NCI-H526 treated with DMSO at 0.1 percent for 48 hours (cell line): ENCODE measurements at places on chromosomes 4 and X.

DNA sequence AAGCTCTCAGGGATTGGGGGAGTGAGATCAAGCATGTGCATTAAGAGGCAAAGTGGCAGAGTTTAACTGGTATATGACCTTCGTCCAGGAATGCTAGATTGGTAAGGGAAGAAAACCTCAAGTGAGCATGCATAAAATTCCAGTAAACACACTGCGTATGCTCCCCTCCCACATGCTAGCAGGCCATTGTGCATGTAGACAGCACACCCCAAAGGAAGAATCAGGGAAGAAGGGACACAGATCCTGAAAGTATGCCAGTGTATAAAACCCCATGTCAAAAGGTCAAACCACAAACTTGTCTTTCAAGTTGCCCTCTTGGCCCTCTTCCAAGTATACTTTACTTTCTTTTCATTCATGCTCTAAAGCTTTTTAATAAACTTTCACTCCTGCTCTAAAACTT, 405.2 kb upstream of the CNKSR2 start:
- DNase-seq = no peak

DNA sequence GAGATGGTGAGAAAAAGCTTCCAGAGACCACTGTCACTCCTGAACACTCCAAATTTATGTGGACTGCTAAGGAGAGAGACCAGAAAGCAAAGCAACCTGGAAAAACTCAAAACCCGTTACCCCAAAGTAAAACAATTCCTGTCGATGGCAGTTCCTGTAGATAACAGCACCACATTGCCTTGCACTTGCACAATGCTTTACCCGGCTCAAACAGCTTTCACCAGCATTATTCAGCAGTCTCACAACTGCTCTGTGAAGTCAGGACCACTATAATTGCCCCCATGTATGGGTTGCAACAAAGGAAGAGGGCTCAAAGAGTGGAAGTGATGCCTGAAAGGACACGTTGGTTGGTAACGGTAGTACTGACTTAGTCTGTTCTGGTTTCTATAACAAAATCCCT, 234.8 kb downstream of the BCOR start:
- no peak for DNase-seq

GRCh38 chr4:29058531-29058930, 1661.6 kb upstream of the PCDH7 start:
- no peak for DNase-seq

GRCh38 chr4:101123231-101123630, 224.1 kb downstream of the PPP3CA start:
- no peak for DNase-seq

GRCh38 chr4:134001057-134001456, 200.5 kb downstream of the PABPC4L start:
- no peak for DNase-seq

DNA sequence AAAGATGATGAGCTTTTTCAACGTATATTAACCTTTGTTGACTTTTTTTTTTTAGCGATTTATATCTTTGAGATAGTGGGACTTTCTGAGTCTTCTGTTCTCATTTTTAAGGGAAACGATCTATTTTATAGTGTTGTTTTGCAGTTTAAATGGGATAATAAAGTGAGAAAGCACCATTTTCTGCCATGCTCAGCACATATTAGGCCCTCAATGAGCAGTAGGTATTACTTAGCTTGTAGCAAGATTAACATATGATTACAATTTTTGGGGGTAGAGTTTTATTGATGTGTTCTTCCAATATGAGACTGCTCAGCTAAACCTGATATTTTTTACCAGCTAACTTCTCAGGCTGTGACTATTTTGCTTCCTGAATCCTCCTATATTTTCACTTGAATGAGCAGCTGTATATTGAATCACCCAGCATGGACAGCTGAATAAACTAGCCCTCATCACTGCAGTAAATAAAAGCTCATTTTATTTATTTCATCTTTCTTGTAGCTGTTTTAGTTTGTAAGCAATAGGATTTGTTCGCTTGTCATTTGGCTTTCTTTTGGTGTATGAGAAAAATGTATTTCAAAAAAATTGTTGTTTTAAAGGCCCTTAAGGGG, 43.7 kb downstream of the UGT8 start:
- DNase-seq = no peak

DNA sequence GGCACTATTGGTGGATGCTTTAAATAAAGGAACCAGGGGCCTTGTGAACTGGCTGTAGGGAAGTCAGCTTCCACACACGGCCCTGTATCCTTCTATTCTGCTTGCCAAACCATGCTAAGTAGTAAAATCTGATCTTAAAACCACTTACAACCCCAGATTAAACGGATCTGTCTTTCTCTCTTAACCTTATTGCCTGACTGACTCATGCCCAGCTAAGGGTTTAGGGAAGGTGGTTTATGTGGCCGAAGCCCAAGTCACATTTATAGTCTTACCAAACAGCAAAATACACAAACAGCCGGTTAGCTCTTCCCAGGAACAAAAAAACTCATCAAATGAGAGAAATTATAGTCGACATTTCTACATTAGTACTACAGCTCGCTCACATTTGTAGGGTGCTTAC, 988.4 kb upstream of the TENM3 start:
- DNase-seq = no peak
